Natural killer cell treated with Interleukin-12 subunit alpha and Interleukin-12 subunit beta and Interleukin-15 and Interleukin-18, amount 100 ng/mL, for 72 hours (primary cell): ENCODE measurements at places on chromosomes 16 and 17.
A peak's percentile ranks its signal among the peaks of the same experiment; 100 is the strongest.

GRCh38 chr16:85069171-85069570, 41.6 kb downstream of the KIAA0513 start:
- no peaks in the 10 kb centered on the region for H3K27me3 ChIP-seq
- H3K27ac ChIP-seq = no peak overlapping the region
- no peaks in the 10 kb centered on the region for H3K36me3 ChIP-seq
- no peak for DNase-seq

GRCh38 chr17:45977976-45978626, 20.9 kb upstream of the STH start:
- no peak overlapping the region for H3K27ac ChIP-seq
- no peak for DNase-seq
- no peak overlapping the region for H3K4me3 ChIP-seq
- no peaks in the 10 kb centered on the region for H3K27me3 ChIP-seq
- H3K4me1 ChIP-seq = no peaks in the 10 kb centered on the region

DNA sequence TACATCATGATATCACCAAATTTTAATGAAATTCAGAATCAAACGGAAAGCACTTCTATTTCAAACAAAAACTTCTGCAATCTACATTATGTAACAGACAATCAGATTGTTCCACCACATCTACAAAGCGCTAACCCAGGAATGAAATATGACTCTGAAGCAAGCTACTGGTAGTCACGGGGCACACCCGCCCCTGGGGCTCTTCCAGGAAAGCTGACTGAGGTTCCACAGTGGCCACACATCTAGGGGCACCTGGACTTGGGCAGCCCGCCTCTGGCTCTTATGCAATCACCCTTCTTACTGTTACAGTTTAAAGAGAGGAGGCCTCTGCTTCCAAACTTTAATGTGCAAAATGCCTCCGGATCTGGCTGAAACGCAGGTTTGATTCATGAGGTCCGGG, 27.5 kb downstream of the ZCCHC14 start:
- DNase-seq = peak; percentile 69
- H3K27me3 ChIP-seq = no peaks in the 10 kb centered on the region
- H3K36me3 ChIP-seq = no peaks in the 10 kb centered on the region

GRCh38 chr16:53285236-53285635, 149.0 kb upstream of the RBL2 start:
- no peak overlapping the region for H3K27ac ChIP-seq
- H3K36me3 ChIP-seq = peaks cover 6% of the 10 kb centered on the region
- no peak for DNase-seq
- no peak overlapping the region for H3K4me3 ChIP-seq
- H3K27me3 ChIP-seq = no peaks in the 10 kb centered on the region

GRCh38 chr16:87178977-87179376, 138.2 kb downstream of the C16orf95 start:
- no peak overlapping the region for H3K4me3 ChIP-seq
- H3K4me1 ChIP-seq = peaks cover 2% of the 10 kb centered on the region
- H3K27ac ChIP-seq = no peak overlapping the region
- no peak for DNase-seq
- H3K27me3 ChIP-seq = peaks cover 23% of the 10 kb centered on the region
